NB4 (cell line): ENCODE measurements at places on chromosomes 5 and 9.
A peak's percentile ranks its signal among the peaks of the same experiment; 100 is the strongest.

DNA sequence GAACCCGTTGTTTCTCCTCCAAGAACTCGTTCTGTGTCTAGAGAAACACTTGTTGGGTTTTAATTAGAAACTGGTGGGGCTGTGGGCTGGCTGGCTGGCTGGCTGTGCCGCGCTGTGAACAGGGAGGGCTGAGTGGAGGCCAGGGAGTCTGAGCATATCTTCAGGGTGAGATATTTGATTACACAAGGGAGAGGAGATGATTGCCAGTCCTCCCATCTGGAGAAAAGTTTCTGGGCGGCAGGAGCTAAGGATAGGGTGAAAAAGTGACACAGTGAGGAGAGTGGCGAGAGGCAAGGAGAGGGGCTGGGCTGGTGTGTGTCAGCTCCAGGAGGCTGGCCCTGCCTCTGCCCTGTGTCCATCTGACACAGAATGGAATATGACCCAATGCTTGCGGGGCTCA, 63.0 kb downstream of the GDNF start:
- no peak for DNase-seq

GRCh38 chr5:132017738-132018625, 6.5 kb upstream of the ACSL6 start:
- DNase-seq, result no peak

DNA sequence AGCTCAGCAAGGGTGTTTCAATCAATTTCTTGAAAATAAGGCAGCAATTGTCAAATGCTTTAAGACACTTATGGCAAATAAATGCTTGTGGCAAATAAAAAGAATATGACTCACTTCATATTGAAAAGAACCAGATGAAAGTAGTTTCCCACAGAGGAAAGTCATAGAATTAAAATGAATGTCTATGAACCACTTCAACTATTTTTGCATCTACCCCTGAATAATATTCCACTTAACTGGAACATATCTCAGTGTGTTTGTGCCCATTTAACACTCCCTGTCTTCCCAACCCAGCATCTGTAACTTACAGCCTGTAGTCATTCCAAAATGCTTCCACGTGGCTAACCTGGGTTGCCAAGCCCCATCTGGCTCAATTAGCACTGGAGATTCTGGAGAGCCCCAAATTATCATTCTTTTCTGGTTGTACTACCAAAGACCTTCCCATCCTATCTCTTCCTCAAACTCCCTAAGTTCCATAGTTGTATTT, 84.7 kb downstream of the FEM1C start:
- DNase-seq, result no peak

GRCh38 chr5:149002053-149002452, 60.8 kb downstream of the SH3TC2 start:
- peak; percentile 27 for DNase-seq

DNA sequence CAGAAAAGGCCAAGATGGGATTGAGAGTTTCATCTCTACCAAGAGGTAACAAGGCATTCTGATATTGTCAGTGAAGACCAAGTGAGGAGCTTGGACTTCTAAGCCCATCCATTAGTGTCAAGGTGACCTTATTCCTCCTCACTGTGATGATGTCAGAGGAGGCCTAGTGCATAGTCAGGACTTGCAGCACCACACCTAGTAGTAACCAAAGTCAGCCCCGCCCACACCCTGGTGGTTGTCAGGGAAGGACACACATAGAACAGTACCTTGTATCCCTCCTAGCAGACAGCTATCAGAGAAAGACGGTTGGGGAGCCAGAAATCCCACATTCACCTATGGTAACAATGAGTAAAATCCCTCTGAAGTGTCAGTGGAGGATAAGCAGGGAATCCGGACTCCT, 111.7 kb downstream of the AP3B1 start:
- DNase-seq, result peak; percentile 6

- peak; percentile 94 for DNase-seq
Measured at GRCh38 chr9:90860826-90861225, 59.2 kb downstream of the SYK start.

GRCh38 chr5:168885324-168886120, 306.4 kb upstream of the PANK3 start:
- no peak for DNase-seq

- no peak for DNase-seq
Measured at GRCh38 chr5:171010086-171010485, 148.3 kb downstream of the RANBP17 start.

DNA sequence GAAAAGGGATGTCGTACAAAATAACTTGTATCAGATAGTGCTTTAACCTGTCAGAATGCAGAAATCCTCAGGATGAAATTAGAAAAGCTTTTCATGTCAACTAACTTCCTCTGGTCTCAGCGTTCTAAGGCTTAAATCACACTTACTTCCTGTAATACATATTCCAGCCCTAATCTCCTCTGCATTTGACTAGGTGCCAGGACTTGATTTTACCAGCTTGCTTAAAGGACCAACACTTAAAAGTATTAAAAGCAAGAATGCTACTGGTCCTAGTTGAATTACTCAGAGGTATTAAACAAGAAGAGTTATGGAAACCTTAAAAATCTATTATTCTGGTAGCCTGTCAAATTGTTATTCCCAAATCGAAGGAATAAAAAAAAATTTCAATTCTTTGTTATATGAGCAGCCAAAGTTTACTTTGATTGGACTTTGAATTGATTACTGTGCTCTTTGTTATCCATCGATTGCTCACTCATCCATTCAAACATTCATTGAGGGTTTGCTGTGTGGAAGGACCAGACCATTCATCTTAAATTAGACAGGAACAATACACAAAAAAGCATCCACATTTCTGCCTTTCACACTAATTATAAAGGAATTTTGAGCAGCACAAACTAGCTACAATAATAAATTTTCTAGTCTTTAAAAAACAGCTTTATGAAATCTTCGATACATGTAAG, 108.7 kb downstream of the MUSK start:
- DNase-seq, result no peak

GRCh38 chr9:4854265-4854590, 61.5 kb downstream of the RCL1 start:
- no peak for DNase-seq

GRCh38 chr5:6399980-6400910, 21.9 kb upstream of the MED10 start:
- no peak for DNase-seq

GRCh38 chr9:121766081-121766683, 114.7 kb downstream of the DAB2IP start:
- DNase-seq, result no peak

DNA sequence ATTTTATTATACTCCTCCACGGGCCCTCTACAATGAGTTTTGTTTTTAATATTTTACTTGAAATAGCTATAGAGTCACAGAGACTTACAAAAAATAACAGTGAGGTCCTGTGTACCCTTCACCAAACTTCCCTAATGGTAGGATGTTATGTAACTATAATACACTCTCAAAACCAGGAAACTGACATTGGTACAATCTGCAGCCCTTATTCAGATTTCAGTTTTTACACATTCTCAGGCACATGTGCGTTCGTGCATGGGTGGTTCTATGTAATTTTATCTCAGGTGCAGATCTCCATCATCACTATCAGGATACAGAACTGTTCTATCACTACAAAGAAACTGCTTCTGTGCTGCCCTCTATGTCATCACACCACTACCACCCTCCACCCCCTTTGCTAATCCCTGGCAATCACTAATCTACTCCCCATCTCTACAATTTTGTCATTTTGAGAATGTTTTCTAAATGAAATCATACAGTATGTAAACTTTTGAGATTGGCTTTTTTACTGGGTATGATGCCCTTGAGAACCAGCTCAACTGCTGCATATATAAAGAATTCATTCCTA, 16.4 kb downstream of the RAB14 start:
- DNase-seq, result no peak

DNA sequence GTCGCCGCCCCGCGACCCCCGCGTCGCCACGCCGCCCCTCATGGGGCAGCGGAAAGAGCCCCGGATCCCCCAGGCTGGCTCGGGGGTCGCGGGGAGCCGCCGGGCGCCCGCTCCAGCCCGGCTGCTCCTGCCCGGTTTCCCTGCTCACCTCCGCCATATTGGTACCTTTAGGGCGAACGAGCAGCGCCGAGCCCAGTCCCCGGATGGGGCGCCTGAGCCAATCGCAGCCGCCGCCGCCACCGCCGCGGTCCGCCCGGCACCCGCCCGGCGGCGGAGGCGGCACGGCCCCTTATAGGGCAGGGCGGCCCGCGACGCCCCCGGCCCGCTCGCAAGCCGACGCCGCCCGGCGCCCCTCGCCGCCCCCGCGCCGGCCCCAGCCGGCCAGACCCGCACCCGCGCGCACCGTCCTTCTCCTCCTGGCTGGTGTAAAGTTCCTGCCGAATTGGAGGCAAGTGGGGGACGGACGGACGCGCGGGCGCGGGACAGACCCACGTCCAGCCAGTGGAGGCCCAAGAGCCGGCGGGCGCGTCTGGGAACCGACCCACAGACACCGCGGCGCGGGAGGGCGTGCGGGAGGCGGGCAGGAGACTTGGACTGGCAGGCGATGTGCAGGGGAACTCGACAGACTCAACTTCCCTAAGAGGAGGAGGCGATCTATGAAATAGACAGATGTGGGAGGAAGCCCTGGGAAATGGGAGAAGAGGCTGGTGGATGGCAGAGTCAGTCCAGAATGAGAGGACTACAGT, at the start of gene MIER3:
TSS of gene MIER3 (minus strand) at position 178 of the 746 bp plus-strand sequence. CDS start at position 157, 21 bp downstream.
- peak; percentile 84 for DNase-seq

DNA sequence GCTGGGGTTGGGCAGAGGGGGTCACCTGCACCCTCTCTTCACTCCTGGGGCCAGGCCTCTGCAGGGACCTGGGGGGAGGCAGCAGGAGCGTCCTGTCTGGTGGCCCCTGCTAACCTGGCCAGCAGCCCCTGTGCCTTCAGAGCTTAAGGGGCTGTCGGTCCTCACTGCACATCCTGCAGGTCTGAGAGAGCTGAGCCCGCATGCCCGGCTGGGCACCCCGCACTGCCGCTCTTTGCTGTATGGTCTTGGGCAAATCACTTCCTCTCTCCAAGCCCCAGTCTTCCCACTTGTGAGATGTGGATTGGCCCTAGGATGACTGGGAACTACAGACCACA, 7.9 kb downstream of the FLT4 start:
- no peak for DNase-seq

GRCh38 chr5:170565072-170565471, 61.3 kb downstream of the KCNIP1 start:
- no peak for DNase-seq

DNA sequence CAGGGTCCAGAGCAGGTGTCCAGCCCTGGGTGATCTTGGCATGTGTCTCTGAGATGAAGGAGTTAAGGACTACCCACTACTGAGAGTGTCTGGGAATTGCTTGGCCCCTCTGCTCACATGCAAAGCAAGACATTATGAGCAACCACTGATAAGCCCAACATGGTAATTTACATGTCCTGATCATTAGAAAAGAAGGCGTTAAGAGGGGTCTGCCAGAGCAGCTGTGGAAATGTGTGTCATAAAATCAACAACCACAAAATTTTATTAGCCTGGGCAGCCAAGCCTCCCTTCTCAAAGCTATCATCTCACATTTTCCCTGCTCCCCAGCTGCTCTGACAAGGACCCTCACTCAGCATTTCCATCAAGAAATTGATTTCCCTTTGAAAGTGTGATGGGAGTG, 351.0 kb downstream of the SPOCK1 start:
- DNase-seq, result no peak

DNA sequence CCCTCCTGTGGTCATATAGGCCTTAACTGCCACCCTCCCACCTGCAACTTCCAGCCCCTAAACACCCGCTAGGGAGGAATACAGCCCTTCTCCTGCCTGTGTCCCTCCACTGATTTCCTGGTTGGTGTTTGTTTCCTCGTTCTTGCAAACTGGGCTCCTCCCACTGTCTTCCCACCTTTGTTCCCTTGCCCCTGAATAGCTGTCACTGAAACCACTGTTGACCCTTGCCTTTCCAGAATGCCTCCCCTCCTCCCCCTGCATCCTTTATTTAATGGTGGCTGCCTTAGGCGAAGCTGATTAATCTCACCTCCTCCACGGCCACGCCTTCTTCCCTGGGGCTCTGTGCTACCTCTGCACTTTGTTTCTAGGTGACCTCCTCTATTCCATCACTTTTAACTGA, 626.7 kb downstream of the BNC2 start:
- no peak for DNase-seq

GRCh38 chr5:125634216-125634835, 788.9 kb upstream of the GRAMD2B start:
- no peak for DNase-seq

GRCh38 chr9:137006116-137007003, 10.0 kb upstream of the CLIC3 start:
- peak; percentile 58 for DNase-seq

- DNase-seq, result peak; percentile 17
Measured at GRCh38 chr5:160169326-160169725, 50.1 kb upstream of the PWWP2A start.

DNA sequence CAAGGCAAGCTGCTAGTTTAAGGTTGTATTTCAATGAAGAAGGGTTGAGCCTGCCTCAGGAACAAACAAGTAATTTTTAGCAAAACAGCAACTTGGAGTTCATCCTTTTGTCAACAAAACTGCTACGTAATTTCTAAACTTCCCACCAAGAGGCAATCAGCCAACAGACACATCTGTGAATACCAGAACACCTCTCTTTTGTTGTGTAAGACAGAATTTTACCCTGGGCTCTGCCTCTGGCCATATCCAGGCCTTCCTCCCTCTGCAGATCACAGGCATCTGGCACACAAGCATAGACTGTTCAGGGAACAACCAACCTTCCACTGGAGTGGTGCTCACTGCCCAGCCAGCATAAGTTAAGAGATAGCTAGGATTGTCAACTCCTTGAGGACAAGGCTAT, 409.0 kb downstream of the SPOCK1 start:
- no peak for DNase-seq

DNA sequence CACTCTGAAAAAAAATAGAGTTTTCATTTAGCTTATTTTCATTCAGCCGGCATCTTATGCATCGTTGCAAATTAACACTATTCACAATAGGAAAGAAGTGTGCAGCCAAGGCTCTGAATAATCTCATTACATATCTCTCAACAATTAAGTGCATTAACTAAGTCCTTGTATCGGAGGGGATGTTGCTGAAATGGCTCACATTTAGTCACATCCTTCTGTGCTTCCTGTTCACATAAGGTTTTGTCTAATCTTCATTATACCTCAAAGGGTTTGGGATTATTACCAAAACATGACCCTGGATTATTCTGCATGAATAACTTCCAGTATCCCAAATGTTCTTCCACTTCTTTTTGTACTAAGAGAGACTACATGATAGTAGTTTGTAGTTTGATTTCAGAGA, 278.0 kb upstream of the GRIA1 start:
- DNase-seq, result no peak
